ENCODE measurements at places on chromosomes 3 and 15. TPM values are rescaled to one million over a fixed set of nuclear protein-coding genes. Genes with fewer than 3 reads are reported as not detected.

Gene DPH3
- total RNA-seq = 21.0 TPM

Gene ISLR
- total RNA-seq = 0.63 TPM

Gene MOBP
- total RNA-seq = 0.45 TPM

Gene ZNF620
- 13.5 TPM for total RNA-seq

Gene LRRC31
- 0.09 TPM for total RNA-seq

Gene C2CD4B
- not detected for total RNA-seq

Gene CPB1
- total RNA-seq = not detected

Gene PPM1L
- total RNA-seq = 15.0 TPM

All from motor neuron (in vitro differentiated cells).